Stimulated activated CD4-positive, alpha-beta T cell treated with anti-CD3 and anti-CD28 coated beads, Interleukin-4, amount 100 ng/mL, for 48 hours (primary cell): ENCODE measurements at places on chromosomes 3 and 15.

- DNase-seq: no peak
These were observed 152.3 kb downstream of the LRRC28 start for GRCh38 chr15:99403597-99403996.

DNA sequence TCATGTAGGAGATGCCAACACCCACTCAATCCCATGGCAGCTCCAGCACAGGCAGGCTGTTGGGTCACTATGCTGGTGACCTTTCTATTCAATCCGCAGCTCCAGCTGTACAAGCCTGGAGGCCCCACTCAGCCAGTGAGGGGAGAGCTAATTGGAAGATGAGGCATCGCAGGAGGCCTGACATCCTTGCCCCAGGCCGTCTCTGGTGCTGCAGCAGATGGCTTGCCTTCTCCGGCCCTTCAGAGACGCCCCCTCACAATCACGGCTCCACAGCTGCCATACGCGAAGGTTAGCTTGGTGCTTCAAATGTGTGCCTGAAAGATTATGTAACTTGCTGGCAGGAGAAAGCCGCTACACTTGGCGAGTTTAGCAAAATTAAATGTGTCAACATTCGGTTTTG lies 104.2 kb upstream of the CLSTN2 start:
- no peak for DNase-seq

DNA sequence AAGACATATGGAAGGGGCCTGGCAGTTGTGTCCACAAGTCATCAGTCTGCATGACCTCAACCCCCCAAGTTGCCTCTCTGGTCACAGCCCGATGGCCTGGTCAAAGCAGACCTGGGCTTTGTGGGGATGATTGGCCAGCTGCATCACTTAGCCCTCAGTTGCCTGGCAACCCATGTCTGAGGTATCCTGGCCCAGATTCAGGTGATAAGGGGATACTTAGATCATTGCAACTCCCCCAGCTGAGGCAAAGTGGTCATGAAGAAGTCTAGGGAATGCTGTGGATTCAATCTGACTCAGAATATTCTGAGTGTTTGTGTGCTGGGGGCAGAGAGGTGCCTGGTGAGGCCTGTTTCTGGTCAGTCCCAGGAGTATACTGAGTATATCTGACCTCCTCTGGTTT lies 5.0 kb downstream of the GPR156 start:
- DNase-seq: no peak

DNA sequence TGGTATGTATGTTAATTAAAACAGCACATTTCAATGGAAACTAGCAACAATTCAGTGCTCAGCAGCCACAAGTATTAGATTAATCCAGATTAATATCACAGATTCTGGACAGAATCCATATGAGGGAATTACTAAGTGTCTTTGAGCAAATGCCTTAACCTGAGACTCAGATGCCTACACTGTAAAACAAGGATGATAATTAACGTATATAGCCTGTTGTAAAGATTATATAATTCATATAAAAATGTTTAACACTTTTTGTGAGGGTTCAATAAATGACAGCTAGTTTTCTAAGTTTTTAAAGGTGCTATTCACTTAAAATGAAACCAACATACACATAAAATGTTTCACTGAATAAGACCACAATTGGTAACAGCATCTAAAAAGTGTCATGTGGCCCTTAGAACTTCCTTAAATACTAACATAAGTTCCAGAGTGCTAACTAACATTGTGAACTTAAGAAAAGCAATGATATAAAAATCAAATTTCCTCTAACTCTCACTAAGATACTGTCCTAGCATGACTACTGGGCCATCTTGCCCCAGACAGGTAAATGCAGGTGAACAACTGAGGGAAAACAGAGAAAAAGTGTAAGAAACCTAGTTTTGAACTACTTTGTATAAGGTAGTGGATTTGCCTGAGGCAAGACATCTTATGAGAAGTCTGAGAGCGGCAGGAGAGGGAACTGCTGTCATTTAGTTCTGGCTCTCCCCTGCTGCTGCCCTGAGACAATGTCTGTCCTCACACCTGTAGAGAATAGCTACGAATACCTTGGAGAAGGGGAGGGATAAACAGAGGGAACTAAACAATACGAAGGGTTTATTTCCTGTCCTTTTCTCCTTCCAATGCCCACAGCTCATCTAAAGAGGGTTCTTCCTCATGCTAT lies 151.3 kb downstream of the ADAM10 start:
- no peak for DNase-seq

GRCh38 chr3:192899540-192899982 lies 18.1 kb downstream of the MB21D2 start:
- no peak for DNase-seq

DNA sequence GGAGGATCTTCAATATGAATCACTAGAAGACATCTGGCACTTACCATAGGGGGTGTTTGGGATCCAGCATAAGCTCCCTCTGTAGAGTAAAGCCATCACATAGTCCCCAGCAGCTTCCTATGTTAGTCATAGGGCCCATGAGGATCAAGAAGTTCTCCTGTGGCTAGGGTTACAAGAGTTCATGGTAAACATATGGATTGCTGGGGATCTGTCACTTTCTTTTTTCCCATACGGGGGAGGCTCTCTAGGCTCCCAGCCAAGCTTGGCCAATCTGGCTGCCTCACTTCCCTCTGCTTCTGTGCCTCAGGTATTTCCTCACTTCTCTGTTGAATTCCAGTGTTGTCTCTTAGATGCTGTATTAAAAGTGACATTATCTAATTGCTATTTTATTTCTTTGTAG lies 597.9 kb downstream of the PDCD6IP start:
- no peak for DNase-seq

- no peak for DNase-seq
These were observed at the start of gene TBC1D21 for GRCh38 chr15:73873456-73873855. Gene TBC1D21, plus strand, starts transcription at chr15:73873564. Its CDS starts 146 bp downstream, at chr15:73873710.

GRCh38 chr15:101179341-101180153 lies 72.3 kb downstream of the CHSY1 start:
- no peak for DNase-seq

- no peak for DNase-seq
These were observed 4.3 kb downstream of the EPHB1 start for GRCh38 chr3:134799393-134799792.
